Hematopoietic multipotent progenitor cell treated with erythropoietin and hydrocortisone succinate and interleukin-3 and kit ligand, for 6 days (in vitro differentiated cells): ENCODE measurements at places on chromosomes 6 and 20.

DNA sequence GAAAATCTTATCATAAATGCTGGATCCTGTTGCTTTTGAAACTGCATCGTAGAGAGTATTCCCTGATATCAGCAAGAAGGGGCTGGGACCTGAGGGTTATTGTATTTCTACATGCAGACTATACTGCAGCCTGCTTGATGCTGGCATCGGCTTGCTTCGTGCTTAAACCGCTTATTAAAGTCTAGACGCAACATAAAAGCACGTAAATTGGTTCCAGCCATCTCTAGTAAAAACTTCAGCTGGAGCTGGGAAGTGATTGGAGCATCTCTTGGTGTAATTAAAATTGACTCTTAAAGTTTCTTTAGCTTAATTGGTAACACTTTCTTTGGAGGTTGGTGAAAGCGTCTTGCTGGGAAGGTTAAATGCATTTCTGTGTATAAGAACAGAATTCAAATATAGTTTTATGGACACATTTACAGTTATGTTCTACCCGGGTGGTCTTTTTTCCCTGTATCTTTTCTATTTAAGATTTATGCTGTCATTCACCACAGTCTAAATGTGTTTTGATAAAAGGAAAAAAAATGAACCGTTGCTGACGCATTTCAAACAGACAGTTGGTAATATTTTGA is 139.0 kb upstream of the JAG1 start:
- DNase-seq: no peak

- DNase-seq: no peak
Measured at GRCh38 chr20:20447196-20447595, 79.3 kb downstream of the INSM1 start.

- DNase-seq: no peak
Measured at GRCh38 chr6:43911354-43912115, 141.5 kb downstream of the VEGFA start.

DNA sequence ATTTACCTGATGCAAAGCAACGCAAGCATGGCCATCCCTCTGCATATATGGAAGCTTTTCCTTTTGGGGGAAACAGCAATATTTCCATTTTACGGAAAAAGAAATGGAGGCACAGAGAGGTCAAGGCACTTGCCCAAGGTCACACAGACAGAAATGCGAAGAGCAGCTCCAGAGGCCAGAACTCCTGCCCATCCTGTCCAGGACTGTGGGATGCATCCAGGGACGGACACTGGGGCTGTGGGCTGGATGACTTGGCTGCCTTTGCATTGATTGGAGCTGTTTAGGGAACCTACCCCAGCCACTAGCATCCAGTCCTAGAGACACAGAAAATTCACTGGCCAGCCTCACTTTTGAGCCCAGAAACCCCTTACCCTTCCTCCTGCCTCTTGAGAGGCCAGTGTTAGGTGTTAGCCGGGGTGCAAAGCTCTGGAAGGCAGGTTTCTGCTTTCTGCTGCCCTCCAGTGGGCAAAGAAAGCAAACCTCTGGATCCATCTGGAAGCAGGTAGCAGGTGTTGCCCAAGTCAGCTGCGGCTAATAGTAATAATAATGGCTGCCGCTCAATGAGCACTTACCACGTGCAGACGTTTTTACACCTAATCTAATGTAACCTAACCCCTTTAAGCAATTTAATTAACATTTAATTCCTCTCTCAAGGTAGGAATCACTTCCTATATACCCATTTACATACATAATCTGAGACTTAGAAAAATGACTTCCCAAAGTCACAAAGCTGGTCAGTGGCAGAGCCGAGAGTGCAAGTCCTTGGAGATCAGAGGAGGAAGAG is 31.7 kb upstream of the CCN5 start:
- DNase-seq: peak; percentile 72

DNA sequence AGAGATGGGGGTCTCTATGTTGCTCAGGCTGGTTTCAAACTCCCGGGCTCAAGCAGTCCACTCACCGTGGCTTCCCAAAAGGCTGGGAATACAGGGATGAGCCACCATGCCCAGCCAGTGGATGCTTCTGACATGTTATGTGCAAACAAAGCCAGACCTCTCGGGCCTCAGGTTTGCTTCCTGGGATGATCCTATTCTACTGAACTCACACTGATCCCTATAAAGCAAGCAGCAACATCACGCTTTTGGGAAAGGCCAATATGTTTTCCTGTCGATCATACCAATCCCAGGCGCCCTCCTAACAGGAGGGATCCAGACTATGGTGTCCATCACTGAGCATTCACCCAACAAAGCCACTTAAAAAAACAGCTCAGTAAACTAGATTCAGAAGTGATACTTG is 60.2 kb downstream of the CSE1L start:
- DNase-seq: no peak

GRCh38 chr6:165849534-165850430 is 186.7 kb upstream of the PDE10A start:
- DNase-seq: no peak

DNA sequence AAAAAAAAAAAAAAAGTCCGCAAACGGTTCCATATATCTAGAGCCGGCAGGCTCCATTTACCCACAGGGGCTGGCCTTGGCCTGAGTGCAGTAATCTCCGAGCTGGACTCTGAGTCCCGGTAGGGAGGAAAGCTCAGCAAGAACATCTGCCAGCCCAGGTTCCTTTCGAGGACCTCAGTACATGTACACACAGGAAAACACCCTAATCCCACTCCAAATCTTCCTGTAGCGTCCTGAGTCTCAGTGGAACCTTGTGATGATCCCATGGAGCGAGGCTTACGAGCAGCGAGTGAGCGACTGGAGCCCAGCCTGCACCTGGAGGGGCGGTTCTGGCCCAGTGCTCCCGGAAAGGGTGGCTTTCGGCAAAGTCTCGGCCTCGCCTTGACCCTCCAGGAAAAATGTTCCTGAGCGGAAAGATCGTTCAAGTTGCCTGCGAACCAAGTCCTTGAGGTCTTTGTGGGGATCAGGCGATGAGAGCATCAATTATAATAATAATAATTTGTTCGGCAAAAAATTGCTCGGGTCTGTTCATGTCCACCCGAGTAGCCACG is 32.1 kb downstream of the PRSS16 start:
- DNase-seq: no peak

- no peak for DNase-seq
Measured at GRCh38 chr20:36197271-36197670, 39.0 kb upstream of the AAR2 start.

- no peak for DNase-seq
Measured at GRCh38 chr6:161271343-161272030, 2.4 kb downstream of the AGPAT4 start.

- DNase-seq: no peak
Measured at GRCh38 chr6:5937936-5938706, 68.6 kb downstream of the NRN1 start.

DNA sequence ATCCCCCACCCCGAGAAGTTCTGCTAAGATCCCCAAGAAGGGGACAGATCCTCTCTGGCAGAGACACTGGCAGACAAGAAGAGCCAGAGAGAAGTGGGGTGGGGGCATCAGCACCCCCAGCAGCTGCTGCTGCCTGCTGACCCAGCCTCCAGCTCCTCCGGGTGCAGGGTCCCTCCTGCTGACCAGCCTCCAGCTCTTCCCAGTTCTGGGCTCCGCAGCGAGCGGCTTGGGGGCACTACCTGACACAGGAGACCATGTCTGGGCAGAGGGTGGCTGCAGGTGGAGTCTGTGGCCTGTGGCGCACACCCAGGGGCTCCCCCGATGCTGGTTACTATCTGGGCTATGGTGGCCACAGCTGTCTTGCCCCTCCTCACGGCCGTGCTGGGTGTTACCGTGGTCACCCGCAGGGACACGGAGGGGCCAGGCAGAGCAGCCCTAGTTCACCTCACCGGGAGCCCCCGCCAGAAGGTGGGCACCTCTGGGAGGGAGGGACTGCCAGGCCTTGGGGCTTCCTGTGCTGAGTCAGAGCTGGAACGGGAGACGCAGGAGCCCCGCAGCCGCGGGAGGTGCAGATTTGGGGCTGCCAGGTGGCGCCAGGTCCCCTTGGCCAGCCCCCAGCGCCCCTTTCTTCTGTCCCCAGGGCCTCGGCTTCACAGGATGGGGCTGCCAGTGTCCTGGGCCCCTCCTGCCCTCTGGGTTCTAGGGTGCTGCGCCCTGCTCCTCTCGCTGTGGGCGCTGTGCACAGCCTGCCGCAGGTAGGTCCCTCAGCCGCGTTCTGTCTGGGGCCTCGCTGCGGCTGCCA is 630 bp downstream of the LIME1 start:
- DNase-seq: peak; percentile 45

GRCh38 chr6:40340196-40340595 is 247.0 kb downstream of the LRFN2 start:
- DNase-seq: no peak

GRCh38 chr20:34065260-34065659 is 46.8 kb downstream of the EIF2S2 start:
- DNase-seq: no peak

- peak; percentile 24 for DNase-seq
Measured at GRCh38 chr6:113809826-113810225, 47.3 kb upstream of the MARCKS start.

DNA sequence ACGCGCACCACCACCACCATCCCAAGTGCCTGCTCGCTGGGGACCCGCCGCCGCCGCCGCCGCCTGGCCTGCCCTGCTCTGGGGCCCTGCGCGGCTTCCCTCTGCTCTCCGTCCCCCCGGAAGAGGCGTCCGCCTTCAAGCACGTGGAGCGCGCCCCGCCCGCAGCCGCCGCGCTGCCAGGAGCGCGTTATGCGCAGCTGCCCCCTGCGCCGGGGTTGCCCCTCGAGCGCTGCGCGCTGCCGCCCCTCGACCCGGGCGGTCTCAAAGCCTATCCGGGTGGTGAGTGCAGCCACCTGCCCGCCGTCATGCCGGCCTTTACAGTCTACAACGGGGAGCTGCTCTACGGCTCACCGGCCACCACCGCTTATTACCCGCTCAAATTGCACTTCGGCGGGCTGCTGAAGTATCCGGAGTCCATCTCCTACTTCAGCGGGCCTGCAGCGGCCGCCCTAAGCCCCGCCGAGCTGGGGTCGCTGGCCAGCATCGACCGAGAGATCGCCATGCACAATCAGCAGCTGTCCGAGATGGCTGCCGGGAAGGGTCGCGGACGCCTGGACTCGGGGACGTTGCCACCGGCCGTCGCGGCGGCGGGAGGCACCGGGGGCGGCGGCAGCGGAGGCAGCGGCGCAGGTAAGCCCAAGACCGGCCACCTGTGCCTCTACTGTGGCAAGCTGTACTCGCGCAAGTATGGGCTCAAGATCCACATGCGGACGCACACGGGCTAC is 7.2 kb downstream of the PRDM13 start:
- no peak for DNase-seq

DNA sequence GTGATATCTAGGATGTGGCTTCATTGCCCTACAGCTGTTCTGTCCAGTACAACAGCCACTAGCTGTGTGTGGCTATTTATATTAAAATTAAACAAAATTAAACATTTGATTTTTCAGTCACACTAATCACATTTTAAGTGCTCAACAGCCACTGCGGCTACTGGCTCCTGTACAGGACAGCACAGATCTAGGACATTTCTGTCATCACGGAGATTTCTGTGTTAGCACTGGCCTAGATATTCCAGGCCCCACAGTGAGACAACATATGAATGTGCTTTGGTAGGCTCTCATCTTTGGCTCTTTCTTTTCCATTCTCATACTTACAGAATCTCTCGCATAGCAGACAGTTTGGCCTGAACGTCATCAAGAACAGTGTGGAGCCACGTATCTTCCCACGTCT is 48.4 kb upstream of the ZBTB24 start:
- no peak for DNase-seq

DNA sequence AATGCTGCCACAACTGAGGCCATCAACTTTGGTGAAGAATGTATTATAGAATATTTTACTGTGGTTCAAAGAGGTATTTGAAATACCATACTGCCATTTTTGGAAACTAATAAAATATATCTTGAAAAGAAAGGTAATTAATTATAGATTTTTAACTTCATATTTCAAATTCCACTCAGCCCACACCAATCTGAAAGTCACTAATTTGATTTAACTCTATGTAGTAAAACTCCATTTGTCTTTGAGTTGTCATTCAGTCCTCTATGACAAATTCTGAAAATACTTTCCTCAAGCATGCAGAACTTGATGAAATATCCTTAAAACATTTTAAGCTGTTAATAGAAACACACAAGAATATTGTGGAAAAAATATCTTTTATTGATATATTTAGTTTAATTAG is 1196.7 kb upstream of the CITED2 start:
- no peak for DNase-seq

- DNase-seq: no peak
Measured at GRCh38 chr6:6870921-6871320, 236.8 kb upstream of the RREB1 start.

GRCh38 chr6:37285861-37286311 is 27.9 kb upstream of the TMEM217 start:
- no peak for DNase-seq

GRCh38 chr6:7777074-7777473 is 51.2 kb downstream of the BMP6 start:
- no peak for DNase-seq

- DNase-seq: no peak
Measured at GRCh38 chr6:20252311-20252710, 40.0 kb upstream of the MBOAT1 start.

GRCh38 chr20:63703471-63703975 is 4.3 kb downstream of the ARFRP1 start:
- no peak for DNase-seq

DNA sequence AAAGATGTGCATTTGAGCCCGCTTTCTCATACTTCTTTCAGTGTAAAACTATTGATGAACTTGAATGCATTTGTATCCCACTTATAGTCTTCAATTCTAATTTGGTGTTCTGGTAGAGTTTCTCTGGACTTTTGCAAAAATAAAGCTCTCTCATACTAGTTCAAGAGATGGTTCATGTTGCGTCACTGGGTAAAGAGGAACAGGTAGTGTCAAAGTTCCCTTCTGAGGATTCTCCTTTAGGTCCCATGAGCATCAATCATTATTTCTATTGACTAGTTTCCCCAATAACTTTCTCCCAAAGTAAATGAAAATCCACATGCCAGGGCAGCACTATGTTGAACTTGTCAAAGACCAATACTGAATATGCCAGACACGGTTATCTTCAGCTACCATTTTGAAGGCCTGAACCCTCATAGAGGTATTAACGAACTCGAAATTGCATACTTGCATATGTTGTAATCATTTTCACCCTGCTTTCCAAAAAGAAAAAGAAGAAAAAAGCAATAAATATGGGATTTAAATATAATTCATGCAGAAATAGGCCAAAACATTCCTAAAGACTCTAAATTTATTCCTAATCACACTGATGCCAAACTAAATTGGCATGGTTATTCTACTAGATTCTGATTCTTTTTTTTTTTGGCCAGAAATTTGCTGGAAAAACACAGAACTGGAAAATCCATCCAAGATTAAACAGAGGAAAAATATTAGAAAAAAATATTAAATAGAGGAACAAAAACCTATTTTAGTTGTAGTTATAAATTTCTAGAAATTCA is 84.5 kb downstream of the SGK1 start:
- no peak for DNase-seq

DNA sequence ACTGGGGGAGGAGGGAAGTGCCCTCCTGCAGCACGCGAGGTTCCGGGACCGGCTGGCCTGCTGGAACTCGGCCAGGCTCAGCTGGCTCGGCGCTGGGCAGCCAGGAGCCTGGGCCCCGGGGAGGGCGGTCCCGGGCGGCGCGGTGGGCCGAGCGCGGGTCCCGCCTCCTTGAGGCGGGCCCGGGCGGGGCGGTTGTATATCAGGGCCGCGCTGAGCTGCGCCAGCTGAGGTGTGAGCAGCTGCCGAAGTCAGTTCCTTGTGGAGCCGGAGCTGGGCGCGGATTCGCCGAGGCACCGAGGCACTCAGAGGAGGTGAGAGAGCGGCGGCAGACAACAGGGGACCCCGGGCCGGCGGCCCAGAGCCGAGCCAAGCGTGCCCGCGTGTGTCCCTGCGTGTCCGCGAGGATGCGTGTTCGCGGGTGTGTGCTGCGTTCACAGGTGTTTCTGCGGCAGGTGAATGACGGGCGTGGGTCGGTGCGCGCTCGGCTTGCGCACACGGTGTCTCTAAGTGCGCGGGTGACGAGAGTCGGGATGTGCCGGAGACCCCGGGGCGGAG is at the start of gene CDKN1A:
Gene CDKN1A (plus strand): TSS at position 227 of the 555 bp plus-strand sequence. CDS start 5,388 bp downstream, outside the sequence.
- peak; percentile 90 for DNase-seq
